ENCODE measurements at places on chromosomes 6 and 20. TPM values are rescaled to one million over a fixed set of nuclear protein-coding genes. Genes with fewer than 3 reads are reported as not detected.

Gene SYNDIG1
- not detected for total RNA-seq

Gene DNMT3B
- 3.5 TPM for total RNA-seq

Gene FAM83C
- total RNA-seq: not detected

Gene HLA-DMB
- total RNA-seq: 9.2 TPM

Gene SLC17A3
- total RNA-seq: not detected

Data from activated naive CD4-positive, alpha-beta T cell treated with anti-CD3 and anti-CD28 coated beads, Interleukin-2, amount 10 ng/mL, durations not matched to agents 5 hours and 36 hours (primary cell).